ENCODE measurements at places on chromosomes 5 and 9.
A peak's percentile ranks its signal among the peaks of the same experiment; 100 is the strongest.

- no peak for DNase-seq
Measured at GRCh38 chr9:127832248-127832647, 22.2 kb downstream of the ENG start.

- DNase-seq = no peak
Measured at GRCh38 chr5:179121667-179122111, 61.5 kb downstream of the ZNF354C start.

- peak; percentile 65 for DNase-seq
Measured at GRCh38 chr9:94941211-94941875, 214.8 kb downstream of the AOPEP start.

- no peak for DNase-seq
Measured at GRCh38 chr9:76542360-76542759, 83.4 kb downstream of the GCNT1 start.

DNA sequence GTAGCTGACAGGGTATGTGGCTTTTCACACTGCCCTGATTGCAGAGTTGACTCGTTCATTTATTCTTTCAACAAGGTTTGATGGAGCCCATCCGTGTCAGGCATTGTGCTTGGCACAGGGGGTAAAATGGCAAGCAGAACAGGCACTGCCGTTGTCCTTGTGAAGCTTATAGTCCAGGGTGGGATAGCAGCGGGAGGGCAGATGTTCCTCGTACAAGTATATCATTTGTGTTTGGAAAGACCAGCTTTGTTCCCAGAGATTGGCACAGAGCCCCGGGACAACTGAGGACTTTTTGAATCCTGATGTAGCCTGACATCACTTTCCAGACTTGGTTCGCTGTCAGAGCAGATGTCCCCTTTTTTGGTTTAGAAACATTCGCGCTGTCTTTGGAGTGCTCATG lies 50.9 kb downstream of the MVB12B start:
- peak; percentile 17 for DNase-seq

GRCh38 chr5:89435347-89435746 lies 552.4 kb upstream of the MEF2C start:
- no peak for DNase-seq

GRCh38 chr5:172640139-172640538 lies 924 bp upstream of the NEURL1B start:
- DNase-seq = no peak

DNA sequence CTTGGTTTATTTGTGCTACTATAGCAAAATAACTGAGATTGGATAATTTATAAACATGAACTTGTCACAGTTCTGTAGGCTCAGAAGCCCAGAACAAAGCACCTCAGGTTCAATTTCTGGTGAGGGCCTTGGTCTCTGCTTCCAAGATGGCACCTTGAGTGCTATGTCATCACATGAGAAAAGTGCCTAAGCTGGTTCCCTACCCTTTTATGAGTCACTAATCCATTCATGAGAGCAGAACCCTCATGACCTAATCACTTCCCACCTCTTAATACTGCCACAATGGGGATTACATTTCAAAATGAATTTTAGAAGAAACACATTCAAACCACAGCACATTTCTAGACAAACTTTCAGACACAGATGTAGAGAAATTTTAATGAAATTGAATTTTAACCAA lies 98.2 kb upstream of the PRSS3 start:
- DNase-seq = no peak

DNA sequence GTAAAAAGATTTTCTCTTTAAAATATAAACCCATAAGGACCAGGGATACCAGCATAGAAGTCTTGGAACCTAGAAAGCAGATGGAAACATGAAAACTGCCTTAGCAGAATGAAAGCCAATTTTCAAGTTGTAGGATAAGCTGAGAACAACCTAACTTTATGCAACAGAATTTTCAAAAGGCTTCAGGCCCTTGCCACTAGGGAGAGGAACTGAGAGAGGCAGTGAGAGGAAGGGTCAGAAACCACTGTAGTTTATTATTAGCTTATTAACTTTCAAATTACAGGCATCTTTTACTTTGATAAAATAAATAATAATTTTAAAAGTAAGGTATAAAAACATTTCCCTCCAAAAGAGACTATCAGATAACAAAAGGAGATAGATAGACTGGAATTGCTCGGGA lies 33.4 kb downstream of the FAM81B start:
- no peak for DNase-seq

GRCh38 chr9:21825637-21826036 lies 23.2 kb downstream of the MTAP start:
- no peak for DNase-seq

DNA sequence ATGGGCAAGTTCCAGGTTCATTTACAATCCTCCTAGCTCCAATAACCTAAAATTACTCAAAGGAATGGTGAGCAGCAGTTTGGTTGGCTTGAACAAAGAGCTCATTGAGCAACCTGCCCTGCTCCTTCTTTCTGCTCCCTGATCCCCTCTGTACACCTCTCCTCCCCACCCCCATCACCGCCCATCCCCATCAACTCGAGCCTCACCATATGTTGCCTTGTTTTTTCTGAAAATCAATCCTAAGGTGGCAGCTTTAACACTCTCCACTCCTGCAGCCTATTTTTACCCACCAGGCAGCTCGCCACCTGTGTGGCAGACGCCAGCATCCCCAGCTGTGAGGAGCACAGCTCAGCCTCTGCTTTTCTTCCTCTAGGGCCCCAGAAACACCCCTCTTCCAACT lies 533.4 kb upstream of the BRINP1 start:
- DNase-seq = no peak

- DNase-seq = no peak
Measured at GRCh38 chr5:38677636-38678035, 121.2 kb upstream of the LIFR start.

GRCh38 chr5:20224046-20224445 lies 236.0 kb upstream of the CDH18 start:
- no peak for DNase-seq

All from colonic mucosa (tissue), 4 donors.